Transverse colon (tissue), 4 donors: ENCODE measurements at places on chromosomes 3 and 15. TPM values are rescaled to one million over a fixed set of nuclear protein-coding genes. Genes with fewer than 3 reads are reported as not detected.

- peak; percentile 24 for DNase-seq
Measured at GRCh38 chr15:85854345-85855097, 59.8 kb upstream of the KLHL25 start.

- no peak for DNase-seq
Measured at GRCh38 chr15:93246266-93247242, 157.5 kb upstream of the RGMA start.

GRCh38 chr3:137105277-137105977, 147.6 kb downstream of the IL20RB start:
- DNase-seq: no peak

- no peak for DNase-seq
Measured at GRCh38 chr3:195421400-195421799, 21.4 kb downstream of the ACAP2 start.

DNA sequence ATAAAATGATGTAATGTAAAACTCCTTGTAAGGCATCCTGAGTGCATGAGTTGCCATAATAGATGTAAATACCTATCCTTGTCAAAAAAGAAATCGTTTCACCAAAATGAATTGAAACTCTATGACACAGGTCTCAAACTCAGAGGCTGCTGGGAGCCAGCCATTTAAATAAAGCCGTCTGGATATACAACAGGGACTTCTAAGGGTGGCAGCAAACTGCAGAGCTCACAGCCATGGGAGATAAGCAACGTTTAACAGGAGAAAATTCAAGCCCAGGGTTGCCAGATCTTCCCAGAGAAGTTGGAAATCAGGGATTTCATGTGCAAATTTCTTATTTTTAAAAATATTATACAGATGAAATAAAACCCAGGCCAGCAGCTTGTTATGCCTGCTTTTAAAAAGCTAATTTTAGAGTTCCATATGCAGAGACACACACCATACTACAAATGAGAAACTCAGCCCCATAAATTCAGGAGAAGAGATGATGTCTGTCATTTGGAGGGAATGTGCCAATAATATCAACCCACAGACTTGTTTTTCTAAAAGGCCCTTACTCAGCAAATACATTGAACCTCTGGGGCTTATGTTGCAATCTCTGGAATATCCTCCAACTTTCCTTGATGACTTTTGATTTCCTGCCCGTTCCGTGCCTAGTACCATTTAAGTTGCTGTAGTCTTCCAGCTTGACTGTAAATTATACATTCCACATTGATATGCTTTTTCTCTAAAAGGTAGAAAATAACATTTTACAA, 75.6 kb downstream of the AQP9 start:
- DNase-seq: no peak

DNA sequence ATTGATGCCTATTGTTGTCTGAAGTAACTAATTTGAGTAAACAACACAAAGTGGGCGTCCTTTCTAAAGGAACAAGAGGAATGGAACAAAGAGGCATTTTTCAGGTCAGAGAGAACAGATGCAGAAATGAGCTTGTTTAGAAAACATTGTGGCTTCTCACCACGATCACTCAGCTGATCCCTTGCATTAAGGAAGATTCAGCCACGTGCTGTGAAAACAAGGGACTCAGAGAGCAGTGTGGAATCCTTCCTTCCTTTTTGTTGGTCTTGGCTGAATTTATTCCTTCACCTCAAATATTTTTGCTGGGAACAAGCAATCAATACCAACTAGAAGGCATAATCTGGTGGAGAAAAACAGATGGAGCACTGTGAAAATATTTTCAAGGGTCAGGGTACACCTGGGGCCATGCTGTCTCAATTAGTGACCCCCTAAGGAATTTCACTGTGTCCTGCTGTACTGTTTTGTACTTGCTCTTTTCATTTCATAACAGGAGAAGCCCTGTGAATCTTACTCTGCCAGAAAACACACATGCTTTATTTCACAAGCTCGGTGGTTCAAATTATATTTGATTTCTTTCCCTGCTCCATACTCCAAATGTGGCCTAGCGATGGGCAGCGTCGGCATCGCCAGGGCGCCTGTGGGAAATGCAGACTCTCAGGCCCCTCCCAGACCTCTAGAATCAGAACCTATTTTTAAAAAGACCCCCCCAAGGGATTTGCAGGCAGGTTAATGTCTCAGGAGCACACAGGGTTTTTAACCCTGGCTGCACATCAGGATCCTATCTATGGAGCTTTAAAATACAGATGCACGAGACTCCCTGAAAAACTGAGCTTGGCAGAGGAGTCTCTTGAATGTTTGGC, 11.6 kb upstream of the SLC6A20 start:
- DNase-seq: no peak

- DNase-seq: no peak
Measured at GRCh38 chr15:95086531-95087252, 855.3 kb downstream of the MCTP2 start.

GRCh38 chr15:33138000-33138399, 56.5 kb downstream of the FMN1 start:
- no peak for DNase-seq

DNA sequence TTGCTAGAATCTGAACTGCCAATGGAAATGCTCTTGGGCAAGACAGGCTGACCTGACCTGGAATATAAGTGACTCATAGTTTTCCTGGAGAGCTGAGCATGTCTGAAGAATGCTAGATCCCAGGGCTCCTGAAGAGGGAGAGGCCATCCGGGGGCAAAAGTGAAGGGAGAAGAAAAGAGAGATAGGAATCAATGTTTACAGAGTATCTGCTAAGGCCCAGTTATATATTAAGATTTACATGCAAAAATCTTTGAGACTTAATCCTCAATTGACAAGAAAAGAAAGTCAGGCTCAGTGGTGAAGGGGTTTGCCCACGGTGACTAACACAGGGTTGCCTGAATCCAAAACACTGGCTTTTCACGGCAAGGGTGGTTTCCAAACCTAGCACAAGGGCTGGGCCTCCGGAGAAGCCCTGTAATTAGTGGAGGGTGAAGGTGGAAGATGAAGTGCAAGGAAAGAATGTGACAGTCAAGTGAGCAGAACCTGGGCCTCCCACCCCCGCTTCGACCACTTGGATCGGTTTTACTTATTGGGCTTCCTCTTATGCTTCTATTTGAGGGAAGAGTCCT, 91.7 kb upstream of the FGF12 start:
- DNase-seq: no peak

- DNase-seq: no peak
Measured at GRCh38 chr3:197784019-197784585, 7.0 kb upstream of the LRCH3 start.

DNA sequence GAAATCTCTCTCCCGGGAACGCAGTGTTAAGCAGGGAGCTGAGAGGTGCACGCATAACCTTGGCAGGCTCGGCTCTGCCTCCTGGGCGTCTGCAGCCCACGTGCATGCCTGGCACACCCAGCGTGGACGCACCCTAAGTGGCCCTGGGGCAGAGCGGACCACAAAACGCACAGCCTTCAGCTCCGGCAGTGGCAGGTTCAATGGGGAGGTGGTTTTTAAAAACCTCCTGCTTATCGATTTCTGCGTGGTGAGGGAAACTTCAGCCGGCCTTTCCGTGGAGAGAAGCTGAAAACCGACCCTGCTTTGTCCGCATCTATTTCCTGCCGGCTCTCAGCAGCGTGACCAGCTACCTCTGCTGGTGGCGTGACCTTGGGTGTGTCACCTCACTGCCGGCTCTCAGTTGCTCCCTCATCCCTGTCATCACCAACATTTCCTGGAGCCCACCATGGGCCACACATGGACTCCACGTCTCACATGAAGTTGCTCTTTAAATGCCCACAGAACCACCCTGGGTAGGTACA, 134.8 kb upstream of the MEF2A start:
- DNase-seq: peak; percentile 6

- DNase-seq: no peak
Measured at GRCh38 chr3:52227117-52227516, 1.7 kb upstream of the TLR9 start.

- no peak for DNase-seq
Measured at GRCh38 chr3:111956449-111956848, 22.4 kb upstream of the ABHD10 start.

- no peak for DNase-seq
Measured at GRCh38 chr3:124935264-124935663, 713 bp upstream of the MUC13 start.

DNA sequence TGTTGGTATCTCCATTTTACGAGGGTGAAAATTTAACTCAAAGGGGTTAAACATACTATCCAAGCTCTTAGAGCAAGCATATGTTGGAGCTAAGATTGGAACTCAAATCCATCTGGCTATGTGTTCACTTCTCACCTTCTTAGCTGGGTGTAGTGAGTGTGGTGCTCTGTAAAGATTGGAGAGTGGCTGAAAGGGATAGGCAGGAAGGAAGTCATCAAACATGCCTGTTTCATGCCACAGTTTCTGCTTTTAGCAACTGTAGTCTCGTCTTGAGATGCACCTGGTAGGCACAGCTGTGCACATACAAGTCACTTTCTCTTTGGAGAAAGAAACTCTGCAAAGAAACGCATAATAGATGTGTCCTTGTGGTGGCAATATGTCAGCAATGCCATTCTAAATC, 189.1 kb upstream of the MDFIC2 start:
- no peak for DNase-seq

DNA sequence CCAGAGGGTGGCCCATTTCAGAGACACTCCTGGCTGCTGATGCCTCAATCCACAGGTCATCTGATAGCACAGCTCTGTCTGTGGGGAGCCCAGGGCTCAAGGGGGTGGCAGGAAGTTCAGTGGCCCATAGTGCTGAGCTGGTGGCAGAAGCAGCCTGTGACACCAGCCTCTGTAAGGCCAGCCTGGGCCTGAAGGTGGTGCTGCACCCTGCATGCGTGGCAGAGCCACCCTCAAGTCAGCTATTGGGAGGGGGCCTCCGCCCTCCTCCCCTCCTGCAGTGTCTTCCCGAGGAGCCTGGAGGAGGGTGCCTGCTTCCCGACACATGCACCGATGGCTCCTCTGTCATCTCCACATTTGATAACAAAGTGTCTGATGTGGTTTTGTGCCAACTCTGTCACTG, 3.0 kb downstream of the PLA1A start:
- no peak for DNase-seq

DNA sequence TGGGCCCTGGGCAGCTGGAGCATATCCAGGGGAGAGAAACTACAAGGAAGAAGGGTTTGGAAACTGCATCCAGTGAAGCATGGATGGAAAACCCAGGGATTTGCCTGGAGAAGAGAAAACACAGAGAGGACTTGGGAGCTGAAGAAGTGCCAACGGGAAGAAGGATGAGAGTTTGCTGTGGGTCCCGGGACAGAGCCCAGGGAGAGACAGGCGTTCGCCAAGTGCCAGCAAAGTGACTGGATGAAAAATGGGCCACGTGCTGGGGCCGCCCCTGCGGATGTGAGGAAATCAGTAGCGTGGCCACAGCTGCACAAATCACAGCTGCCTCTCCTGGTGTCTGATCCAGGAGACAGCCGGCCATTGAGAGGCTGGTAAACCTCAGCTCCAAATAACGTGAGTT, 70.4 kb downstream of the HES1 start:
- DNase-seq: peak; percentile 50

DNA sequence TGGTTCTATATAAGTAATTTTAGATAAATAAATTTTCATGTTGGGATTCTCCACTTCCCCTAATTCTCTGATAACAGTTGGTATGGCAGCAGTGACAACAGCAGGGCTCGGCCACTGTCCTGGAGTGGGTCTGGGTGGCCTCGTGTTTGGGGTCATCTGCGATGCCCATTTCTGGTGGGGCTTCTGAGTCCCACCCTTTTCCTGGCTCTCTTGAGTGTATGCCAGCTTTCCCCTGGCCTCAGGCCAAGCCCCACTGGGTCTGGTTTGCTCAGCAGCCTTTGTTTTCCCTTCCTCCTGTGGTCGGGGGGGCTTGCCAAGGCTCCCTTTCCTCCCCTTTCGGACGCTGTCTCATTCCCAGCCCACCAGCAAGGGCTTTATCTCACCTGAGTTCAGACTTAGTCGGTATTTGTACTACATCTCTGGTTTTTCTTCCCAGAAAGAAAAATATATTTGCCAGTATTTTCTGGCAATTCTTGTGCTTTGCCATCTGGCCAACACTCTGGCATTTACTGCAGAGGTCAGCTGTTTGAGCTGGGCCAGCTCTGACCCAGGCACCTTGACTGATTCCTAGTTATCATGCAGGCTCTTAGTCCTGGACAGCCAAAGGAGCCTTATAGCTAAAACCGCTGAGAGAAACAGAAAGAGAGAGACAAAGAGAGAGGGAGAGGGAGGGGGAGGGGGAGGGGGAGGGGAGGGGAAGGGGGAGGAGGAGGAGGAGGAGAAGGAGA, 35.2 kb downstream of the MYZAP start:
- no peak for DNase-seq

GRCh38 chr15:31091481-31091880, 10.0 kb downstream of the TRPM1 start:
- no peak for DNase-seq

- DNase-seq: no peak
Measured at GRCh38 chr3:194976049-194976451, 290.4 kb downstream of the FAM43A start.

- no peak for DNase-seq
Measured at GRCh38 chr15:37528432-37528831, 406.0 kb upstream of the TMCO5A start.

Gene FGD5
- 6.6 TPM for total RNA-seq

Gene SLC6A20
- total RNA-seq: 0.32 TPM

Gene LYZL4
- total RNA-seq: not detected

Gene ZSCAN2
- 55.9 TPM for total RNA-seq

Gene CHRFAM7A
- total RNA-seq: 0.96 TPM

Gene ERICH6
- not detected for total RNA-seq

Gene SNURF
- total RNA-seq: not detected

Gene CPA3
- total RNA-seq: 3.0 TPM

Gene STAC
- 1.3 TPM for total RNA-seq

Gene SEMA3B
- 59.5 TPM for total RNA-seq

Gene GOLGA6L9
- total RNA-seq: 5.7 TPM
